Chondrocyte (in vitro differentiated cells): ENCODE measurements at places on chromosomes 6 and 20.

GRCh38 chr20:55919319-55919718 is 86.0 kb downstream of the CBLN4 start:
- no peaks in the 10 kb centered on the region for H3K36me3 ChIP-seq
- no peak overlapping the region for H3K4me3 ChIP-seq
- H3K4me1 ChIP-seq, result no peaks in the 10 kb centered on the region
- DNase-seq, result no peak

DNA sequence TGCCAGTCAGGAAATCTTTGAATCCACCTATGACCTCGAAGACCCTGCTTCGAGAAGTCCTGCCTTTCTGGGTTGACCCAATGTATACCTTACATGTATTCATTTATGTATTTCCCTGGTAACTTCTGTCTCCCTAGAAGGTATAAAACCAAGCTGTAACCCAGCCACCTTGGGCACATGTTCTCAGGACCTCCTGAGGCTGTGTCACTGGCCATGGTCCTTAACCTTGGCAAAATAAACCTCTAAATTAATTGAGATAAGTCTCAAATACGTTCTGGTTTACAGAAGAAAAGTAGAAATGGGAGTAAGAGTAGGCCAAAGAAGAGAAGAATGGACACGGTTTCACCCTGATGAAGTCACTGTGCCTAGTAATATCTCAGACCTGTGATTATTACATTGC is 30.0 kb upstream of the PPP1R3G start:
- peaks cover 11% of the 10 kb centered on the region for H3K36me3 ChIP-seq
- peaks cover 34% of the 10 kb centered on the region for H3K4me1 ChIP-seq
- peak overlapping the region; percentile 95 for H3K27ac ChIP-seq
- H3K4me3 ChIP-seq, result no peak overlapping the region
- H3K27me3 ChIP-seq, result no peaks in the 10 kb centered on the region

DNA sequence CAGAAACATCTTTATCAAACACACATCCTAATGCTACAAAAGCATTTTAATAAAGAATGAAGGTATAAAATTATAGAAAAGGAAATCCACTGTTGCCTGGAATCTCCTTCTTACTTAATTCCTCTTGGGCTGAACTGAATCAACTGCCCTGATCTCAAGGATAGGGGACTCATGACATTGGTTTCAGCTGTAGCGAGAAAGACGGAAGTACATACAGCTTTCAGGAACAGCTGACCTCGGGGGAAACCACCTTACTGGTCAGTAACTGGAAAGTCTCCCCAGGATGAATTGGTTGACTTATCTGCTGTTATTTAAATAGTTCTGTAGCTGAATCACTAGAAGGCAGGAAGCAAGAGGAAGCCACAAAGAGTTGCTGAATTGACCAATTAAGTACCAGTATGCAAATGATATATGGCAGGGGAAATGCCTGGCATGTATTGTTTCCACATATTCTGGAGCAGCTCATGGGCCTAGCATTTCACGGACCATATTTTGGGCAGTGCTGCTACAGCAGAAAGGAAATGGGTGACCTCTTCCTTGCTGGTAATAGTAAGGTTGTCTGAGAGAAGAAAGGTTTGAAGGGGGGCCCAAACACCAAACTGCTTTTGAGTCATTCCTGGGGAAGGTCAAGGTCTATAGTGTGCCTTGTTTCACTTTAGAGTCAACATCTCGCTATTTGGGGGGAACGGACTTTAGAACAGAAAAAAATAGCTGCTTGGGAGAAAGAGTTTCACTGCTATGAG is 43.7 kb upstream of the MAP7 start:
- peaks cover 27% of the 10 kb centered on the region for H3K4me1 ChIP-seq
- no peak for DNase-seq
- H3K27me3 ChIP-seq, result no peaks in the 10 kb centered on the region
- peak overlapping the region; percentile 81 for H3K27ac ChIP-seq
- no peak overlapping the region for H3K4me3 ChIP-seq

GRCh38 chr6:55014321-55015088 is 159.8 kb upstream of the HCRTR2 start:
- no peak overlapping the region for H3K4me3 ChIP-seq
- no peaks in the 10 kb centered on the region for H3K36me3 ChIP-seq
- no peaks in the 10 kb centered on the region for H3K27me3 ChIP-seq
- peaks cover 43% of the 10 kb centered on the region for H3K4me1 ChIP-seq

GRCh38 chr20:43942667-43943285 is 28.1 kb downstream of the TOX2 start:
- peak overlapping the region; percentile 38 for H3K27ac ChIP-seq
- H3K4me3 ChIP-seq, result no peak overlapping the region
- peaks cover 17% of the 10 kb centered on the region for H3K4me1 ChIP-seq
- DNase-seq, result no peak
- H3K27me3 ChIP-seq, result peaks cover 3% of the 10 kb centered on the region
- H3K36me3 ChIP-seq, result no peaks in the 10 kb centered on the region

DNA sequence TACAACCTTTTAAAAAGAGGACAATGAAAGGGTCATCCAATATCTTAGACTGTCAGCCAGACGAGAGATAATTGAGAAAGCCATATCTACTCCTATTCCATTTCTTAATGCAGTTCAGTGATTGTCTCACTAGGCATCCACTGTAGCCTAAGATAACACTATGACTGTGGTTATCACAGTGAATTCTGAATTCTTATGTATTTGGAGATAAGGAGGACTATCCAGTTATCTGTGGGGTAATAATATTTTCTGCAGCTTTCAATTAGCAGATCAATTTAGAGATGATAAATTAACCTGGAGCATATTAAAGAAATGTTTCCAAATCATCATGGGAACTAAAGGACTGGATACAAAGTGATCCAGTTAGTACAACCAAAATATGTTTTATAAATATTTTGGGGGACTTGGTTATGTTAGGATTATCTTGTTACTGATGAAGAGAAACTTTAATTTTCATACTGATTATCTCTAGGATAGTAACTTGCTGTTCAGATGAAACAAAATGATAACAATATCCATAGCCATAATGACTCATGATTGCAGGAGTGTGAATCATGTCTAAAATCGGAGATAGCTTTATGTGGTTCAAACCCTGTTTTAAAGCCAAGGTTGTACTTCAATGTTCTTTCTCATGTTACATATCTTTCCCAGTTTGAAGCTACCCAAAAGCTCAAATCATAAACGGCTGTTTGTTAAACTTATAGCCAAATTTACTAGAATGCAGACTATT is 1152.0 kb downstream of the HACE1 start:
- H3K27me3 ChIP-seq, result peaks cover 3% of the 10 kb centered on the region
- H3K36me3 ChIP-seq, result no peaks in the 10 kb centered on the region
- H3K4me3 ChIP-seq, result no peak overlapping the region
- H3K4me1 ChIP-seq, result no peaks in the 10 kb centered on the region
- DNase-seq, result no peak

- peaks cover 8% of the 10 kb centered on the region for H3K36me3 ChIP-seq
- no peak for DNase-seq
- H3K27me3 ChIP-seq, result no peaks in the 10 kb centered on the region
- H3K27ac ChIP-seq, result no peak overlapping the region
- H3K4me3 ChIP-seq, result no peak overlapping the region
- peaks cover 61% of the 10 kb centered on the region for H3K4me1 ChIP-seq
Measured at GRCh38 chr6:128421788-128422187, 98.6 kb downstream of the PTPRK start.

DNA sequence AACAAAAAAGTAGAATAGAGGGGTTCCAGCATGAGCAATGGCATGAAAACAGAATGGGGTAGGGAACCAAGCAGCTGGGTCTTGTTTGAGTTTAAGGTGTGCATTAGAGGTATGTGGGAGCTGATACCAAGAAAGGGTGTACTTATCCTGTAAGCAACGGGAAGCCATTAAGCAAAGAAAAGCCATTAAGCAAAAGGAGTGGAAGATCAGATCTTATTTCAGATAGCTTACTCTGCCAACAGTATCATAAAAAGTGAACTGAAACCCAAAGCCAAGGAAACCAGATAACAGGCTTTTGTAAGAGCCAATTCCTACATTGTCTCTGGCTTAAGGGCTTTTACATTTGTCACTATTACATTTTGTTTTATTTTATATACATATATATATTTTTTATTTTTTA is 21.3 kb upstream of the BEND6 start:
- H3K4me3 ChIP-seq, result no peak overlapping the region
- H3K36me3 ChIP-seq, result no peaks in the 10 kb centered on the region
- H3K4me1 ChIP-seq, result peaks cover 10% of the 10 kb centered on the region
- H3K27me3 ChIP-seq, result no peaks in the 10 kb centered on the region
- no peak overlapping the region for H3K27ac ChIP-seq

DNA sequence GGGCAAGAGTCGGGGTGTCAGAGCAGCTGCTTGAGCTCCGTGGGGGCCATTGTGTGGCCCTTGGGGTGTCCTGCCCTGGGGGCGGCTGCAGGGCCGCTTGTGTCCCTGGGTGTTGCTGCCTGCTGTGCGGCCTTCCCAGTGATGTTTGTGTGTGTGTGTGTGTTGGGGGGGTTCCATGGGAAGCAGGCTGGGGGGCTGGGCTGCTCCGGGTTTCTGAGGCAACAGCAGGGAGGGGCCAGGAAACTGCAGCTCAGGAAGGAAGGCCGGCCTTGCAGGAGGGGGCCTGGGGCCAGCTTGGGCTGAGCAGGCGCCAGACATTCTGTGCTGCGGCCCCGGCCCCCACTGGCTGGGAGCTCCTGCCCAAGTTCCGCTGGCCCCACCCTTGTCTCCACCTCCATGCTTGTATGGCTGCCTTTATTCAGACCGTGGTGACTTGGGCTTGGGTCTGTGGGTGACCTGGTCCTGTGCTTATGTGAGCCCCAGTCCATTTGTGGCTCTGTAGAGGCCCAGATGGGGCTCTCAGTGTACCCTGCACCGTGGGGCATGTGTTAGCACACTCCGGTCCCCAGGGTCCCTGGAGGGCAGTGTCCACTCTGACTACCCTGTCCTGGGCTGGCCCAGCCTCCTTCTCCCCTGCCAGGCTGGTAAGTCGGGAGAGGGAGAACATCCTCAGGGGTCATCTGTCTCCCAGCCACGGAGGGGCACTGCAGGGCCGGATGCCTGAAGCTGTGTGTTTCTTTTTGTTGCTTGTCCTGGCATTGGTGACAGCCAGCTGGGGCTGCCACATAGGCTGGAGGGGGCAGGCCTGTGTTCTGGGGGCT is 4.6 kb upstream of the SOX18 start:
- H3K36me3 ChIP-seq, result no peaks in the 10 kb centered on the region
- H3K4me1 ChIP-seq, result peaks cover 43% of the 10 kb centered on the region
- peak overlapping the region; percentile 83 for H3K27ac ChIP-seq
- H3K27me3 ChIP-seq, result peaks cover under 1% of the 10 kb centered on the region
- peak overlapping the region; percentile 22 for H3K4me3 ChIP-seq

- peak; percentile 97 for DNase-seq
- H3K36me3 ChIP-seq, result no peaks in the 10 kb centered on the region
- H3K27me3 ChIP-seq, result peaks cover 25% of the 10 kb centered on the region
- H3K27ac ChIP-seq, result no peak overlapping the region
- H3K4me1 ChIP-seq, result no peaks in the 10 kb centered on the region
Measured at GRCh38 chr6:379410-380181, 12.0 kb upstream of the IRF4 start.

GRCh38 chr6:165972139-165972802 is 195.4 kb downstream of the TBXT start:
- H3K27me3 ChIP-seq, result peaks cover 6% of the 10 kb centered on the region
- no peak overlapping the region for H3K4me3 ChIP-seq
- no peak overlapping the region for H3K27ac ChIP-seq
- H3K4me1 ChIP-seq, result peaks cover 10% of the 10 kb centered on the region
- DNase-seq, result no peak

DNA sequence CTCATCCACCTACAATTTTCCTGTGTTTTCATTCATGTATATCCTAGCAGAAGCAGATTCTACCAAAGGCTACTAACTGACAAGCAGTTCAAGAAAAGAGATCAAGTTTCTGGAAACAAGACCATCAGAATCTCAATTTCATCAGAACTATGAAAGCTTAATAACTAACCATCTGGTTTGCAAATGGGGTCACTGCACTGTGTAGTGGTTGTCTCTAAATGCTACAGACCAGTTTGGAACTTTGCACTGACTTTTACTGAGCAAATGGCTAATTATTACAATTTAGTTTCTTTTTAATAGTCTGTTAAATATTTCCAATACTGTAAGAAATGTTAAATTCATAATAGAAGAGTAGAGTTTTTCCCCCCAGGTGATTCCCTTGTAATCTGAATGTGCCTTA is 64.5 kb downstream of the REPS1 start:
- H3K4me3 ChIP-seq, result no peak overlapping the region
- no peak for DNase-seq
- no peaks in the 10 kb centered on the region for H3K4me1 ChIP-seq
- no peaks in the 10 kb centered on the region for H3K27me3 ChIP-seq
- no peak overlapping the region for H3K27ac ChIP-seq

GRCh38 chr6:16688436-16688835 is 72.8 kb downstream of the ATXN1 start:
- H3K27me3 ChIP-seq, result no peaks in the 10 kb centered on the region
- H3K27ac ChIP-seq, result peak overlapping the region; percentile 55
- H3K4me3 ChIP-seq, result no peak overlapping the region
- peaks cover 50% of the 10 kb centered on the region for H3K4me1 ChIP-seq
- peaks cover 2% of the 10 kb centered on the region for H3K36me3 ChIP-seq

- H3K4me1 ChIP-seq, result peaks cover 31% of the 10 kb centered on the region
- peaks cover 3% of the 10 kb centered on the region for H3K27me3 ChIP-seq
- H3K27ac ChIP-seq, result peak overlapping the region; percentile 8
- H3K36me3 ChIP-seq, result no peaks in the 10 kb centered on the region
- no peak for DNase-seq
Measured at GRCh38 chr20:48831718-48832404, 4.1 kb upstream of the PREX1 start.

- no peaks in the 10 kb centered on the region for H3K27me3 ChIP-seq
- no peak for DNase-seq
- peaks cover 11% of the 10 kb centered on the region for H3K36me3 ChIP-seq
- H3K4me3 ChIP-seq, result no peak overlapping the region
- H3K4me1 ChIP-seq, result peaks cover 43% of the 10 kb centered on the region
Measured at GRCh38 chr6:83226517-83226916, 33.4 kb downstream of the RWDD2A start.

DNA sequence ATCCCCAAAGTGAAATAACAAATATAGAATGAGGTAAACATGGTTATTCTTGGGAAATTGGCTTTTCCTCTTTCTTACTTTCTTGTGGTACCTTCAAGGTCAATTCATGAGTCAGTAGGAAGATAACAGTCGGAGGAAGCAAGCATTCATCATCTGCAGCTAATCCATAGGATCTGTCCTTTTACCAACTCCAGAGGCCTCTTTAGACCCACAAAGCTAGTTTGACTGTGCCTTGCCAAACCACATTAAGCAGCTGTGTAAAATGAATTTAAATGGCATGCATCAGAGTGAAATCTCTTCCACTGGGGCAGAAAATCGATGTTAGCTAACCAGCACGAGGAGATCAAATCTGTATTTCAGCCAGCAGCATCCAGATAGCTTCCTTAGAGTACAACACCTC is 171.3 kb downstream of the TMEM242 start:
- no peaks in the 10 kb centered on the region for H3K27me3 ChIP-seq
- no peak for DNase-seq
- H3K36me3 ChIP-seq, result peaks cover 22% of the 10 kb centered on the region
- no peak overlapping the region for H3K27ac ChIP-seq

GRCh38 chr20:17223553-17223952 is 3.3 kb upstream of the PCSK2 start:
- H3K27ac ChIP-seq, result no peak overlapping the region
- H3K36me3 ChIP-seq, result no peaks in the 10 kb centered on the region
- no peak overlapping the region for H3K4me3 ChIP-seq
- H3K27me3 ChIP-seq, result peaks cover 62% of the 10 kb centered on the region
- DNase-seq, result no peak
